ENCODE measurements at places on chromosomes 7 and 10.

DNA sequence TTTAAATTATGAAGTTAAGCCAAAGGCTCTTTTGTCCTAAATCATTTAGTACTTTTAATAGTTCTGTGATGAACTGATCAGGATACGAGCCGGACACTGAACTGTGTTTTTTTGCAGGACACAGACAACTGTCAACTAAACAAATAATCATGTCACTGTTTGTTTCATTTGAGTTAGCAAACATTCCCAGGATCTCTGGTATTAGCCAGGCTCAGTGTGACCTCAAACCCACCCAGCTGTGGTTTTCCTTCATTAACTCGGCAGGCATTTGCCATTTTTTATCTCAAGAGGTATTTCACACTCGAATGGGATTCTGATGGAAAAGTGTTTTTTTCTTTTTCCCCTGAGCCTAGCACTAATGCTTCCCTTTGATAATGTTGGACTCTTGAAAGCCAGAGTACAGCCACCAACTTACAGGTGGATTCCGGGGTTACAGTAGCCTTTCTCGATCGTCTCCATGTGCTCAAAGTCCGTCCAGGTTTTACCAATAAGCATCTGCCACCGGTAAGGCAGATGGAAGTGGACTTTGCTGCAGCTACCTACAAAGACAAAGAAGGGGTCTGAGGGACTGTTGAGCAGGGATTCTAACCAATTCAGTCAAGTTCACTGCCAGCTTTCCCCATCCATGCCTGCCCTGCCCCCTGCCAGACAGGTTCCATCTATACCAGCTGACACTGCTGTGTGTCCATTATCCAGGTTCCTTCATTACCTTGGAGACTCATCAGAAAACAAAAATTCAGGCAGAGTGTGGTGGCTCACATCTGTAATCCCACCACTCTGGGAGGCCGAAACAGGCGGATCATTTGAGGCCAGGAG is 33.4 kb downstream of the ZC3HAV1 start:
- DNase-seq, result peak; percentile 73

GRCh38 chr10:125162120-125162931 is 2.0 kb upstream of the CTBP2 start:
- DNase-seq, result no peak

DNA sequence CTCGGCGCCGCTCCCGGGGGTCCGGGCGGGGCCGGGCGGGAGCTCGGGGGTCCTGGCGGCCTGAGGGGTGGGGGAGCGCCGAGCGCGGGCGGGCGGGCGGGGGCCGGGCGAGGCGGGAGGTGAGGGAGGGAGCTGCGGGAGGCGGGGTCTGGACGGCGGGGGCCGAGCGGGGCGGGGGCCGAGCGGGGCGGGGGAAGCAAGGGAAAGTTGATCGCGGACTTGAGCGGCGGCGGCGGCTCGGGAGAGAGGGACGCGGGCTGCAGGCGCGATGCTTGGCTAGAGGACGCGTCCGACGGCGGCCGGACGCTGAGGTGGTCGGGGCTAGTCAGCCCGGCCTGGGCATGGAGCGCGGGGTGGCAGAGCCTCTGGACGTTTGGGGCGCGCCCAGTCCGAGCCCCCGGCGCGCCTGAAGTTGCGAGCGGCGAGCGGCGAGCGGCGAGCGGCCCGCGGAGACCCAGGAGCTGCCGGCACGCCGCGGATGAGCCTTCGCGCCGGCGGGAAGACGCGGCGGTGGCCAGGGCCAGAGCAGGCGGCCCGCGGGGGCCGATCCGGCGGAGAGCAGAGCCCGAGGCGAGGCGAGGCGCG is at the start of gene CDH23:
CDH23 (plus strand) TSS at position 210 of the 585 bp plus-strand sequence. CDS start 42,912 bp downstream, outside the sequence.
- no peak for DNase-seq

DNA sequence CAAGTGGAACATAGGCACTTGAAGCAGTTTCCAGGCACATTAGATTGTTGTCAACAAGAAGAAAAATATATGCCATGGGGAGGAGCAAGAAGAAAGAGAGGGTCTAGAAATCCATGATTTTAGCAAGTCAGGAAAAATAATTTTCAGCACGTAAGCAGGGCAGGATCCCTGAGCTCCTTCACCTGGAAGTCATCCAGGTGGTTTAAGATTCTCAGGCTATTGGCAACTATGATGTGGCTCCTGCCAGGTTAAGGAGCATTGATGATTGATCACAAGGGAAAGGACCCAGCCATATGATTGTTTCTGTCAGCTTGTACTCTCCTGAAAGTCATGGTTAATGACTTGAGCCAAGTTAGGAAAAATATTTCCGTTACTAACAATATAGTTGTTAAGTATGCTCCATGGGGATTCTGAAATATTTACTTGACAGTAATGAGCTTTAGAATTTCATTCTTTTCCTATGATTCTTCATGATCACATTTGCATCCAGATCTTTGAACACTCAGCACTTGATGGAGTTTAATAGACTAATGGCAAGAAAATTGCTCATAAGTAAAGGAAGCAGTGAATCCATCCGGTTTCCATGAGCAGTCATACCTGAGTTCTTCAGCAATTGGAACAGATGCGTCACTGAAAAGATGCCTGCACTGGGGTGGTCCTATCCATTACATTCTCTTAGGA is 209.1 kb downstream of the BICC1 start:
- no peak for DNase-seq

GRCh38 chr10:71972746-71973695 is 8.8 kb downstream of the CHST3 start:
- DNase-seq, result no peak

- DNase-seq, result peak; percentile 15
Observed at GRCh38 chr7:21261627-21262594, 166.0 kb upstream of the SP4 start.

GRCh38 chr7:155521743-155522398 is 24.5 kb downstream of the CNPY1 start:
- no peak for DNase-seq

GRCh38 chr7:17640730-17641377 is 299.4 kb downstream of the SNX13 start:
- DNase-seq, result peak; percentile 47

DNA sequence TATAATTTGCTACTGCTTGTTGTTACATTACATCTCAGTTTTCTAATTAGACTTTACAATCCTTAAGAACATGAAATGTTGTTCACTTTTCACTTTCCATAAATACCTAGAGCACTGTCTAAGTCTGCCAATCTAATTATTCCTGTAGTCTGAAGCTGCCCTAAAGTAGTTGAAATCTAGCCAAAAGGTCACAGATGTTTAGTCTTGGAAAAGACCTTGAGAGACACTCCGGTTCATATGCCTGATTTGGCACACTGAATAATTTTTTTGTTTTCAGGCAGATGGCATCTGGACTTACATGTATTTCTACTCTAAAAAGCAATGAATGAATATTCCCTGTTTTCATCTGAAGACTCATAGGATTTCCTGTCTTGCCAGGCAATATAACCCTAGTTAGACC is 359.1 kb downstream of the ANKRD7 start:
- DNase-seq, result no peak
